Right hindlimb (tissue), 1 donor: ENCODE measurements at places on chromosomes 11 and 22.

GRCh38 chr22:37165066-37165465, 15.3 kb upstream of the IL2RB start:
- DNase-seq = no peak

DNA sequence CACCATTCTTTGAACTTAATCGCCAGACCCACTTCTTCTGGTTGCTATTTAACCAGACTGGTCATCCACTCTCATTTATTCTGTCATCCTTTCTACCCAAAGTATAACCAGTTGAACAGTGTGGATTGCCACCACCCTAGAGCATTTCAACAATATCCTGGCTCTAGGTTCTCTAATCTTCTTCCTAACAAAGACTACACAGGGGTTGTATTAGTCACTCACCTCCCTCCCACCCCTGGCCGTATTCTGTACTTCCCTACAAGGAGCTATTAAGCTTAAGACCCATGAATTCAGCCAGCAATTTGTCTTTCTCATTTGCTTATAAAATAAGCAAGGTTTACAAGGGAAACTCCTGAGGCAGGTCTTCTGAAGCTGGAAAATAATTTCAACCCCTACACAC, 46.9 kb upstream of the CEP126 start:
- DNase-seq = no peak

DNA sequence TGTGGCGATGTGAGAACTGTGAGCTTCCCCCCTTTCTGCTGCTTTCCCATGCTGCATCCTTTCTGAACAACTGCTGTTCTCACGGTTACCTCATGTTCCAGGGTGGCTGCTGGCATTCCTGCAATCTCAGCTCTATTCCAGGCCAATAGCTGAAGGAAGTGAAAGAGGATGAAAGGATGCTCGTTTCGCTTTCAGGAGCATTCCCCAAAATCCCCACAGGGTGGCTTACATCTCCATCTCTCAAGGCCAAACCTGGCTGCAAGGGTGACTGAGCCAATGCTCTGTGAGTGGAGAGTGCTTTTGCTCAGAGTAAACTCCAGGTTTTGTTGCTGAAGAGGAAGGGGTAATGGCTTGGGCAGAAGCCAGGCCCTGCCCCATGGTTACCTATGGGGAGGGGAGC, 848.2 kb downstream of the BRD1 start:
- DNase-seq = no peak

- DNase-seq = no peak
These were observed 5.1 kb downstream of the APBB1 start for GRCh38 chr11:6413791-6414201.

- DNase-seq = no peak
These were observed 4.5 kb downstream of the MPPED2 start for GRCh38 chr11:30581675-30582074.

DNA sequence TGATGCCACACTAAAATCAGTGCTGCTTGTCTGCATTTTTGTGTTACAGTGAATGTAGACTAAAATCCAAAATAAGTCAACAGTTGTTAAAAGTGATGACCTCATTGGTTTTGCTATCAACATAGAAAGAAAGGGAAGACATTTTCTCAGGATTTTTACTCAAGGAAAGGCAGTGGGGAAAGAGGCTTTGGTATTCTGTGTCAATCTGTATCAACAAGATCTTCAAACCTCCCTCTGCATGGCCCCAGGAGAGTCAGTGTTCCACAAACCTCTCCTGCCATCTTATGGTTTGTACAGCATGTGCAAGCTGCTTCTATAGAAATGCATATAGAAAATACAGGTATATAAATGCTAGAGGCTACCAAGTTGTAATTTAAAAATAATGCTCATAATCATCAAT, 13.8 kb upstream of the OR51M1 start:
- no peak for DNase-seq

GRCh38 chr11:83855237-83855636, 569.1 kb upstream of the CCDC90B start:
- DNase-seq = no peak

DNA sequence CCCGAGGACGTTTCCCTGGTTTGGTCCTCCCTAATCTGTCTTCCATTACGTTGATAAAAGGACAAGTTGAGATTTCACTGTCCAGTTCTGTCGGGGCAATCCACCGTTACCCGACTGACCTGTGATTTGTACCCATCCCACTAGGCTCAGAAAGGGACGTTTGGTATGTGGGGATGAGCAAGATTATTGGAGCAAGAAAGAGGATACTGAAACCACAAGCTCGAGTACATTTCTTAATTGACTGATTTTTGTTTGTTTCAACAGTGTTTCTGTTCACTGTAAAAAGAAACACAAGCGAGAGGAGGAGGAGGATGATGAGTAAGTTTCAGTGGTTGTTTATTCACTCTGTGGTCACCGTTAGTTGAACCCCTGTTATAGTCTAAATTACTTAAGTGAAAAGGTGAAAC, 969 bp downstream of the CCDC117 start:
- no peak for DNase-seq

DNA sequence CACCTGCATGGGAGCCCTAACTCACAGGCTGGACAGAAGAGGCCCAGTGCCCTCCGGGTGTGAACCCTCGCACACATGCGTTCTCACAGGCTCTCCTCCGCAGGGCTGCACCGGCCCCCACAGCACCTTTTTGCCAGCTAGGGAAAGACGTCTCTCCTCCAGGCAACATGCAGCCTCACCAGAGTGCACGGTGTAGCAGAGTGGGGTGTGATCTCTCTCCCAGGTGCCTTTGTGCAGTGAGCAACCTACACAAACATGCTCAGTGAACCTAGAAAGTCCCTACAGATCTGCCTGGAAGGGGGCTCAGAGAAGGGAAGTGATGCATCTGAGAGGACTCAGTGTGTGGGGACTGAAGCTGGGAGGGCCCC, 3.7 kb upstream of the CARNS1 start:
- no peak for DNase-seq

DNA sequence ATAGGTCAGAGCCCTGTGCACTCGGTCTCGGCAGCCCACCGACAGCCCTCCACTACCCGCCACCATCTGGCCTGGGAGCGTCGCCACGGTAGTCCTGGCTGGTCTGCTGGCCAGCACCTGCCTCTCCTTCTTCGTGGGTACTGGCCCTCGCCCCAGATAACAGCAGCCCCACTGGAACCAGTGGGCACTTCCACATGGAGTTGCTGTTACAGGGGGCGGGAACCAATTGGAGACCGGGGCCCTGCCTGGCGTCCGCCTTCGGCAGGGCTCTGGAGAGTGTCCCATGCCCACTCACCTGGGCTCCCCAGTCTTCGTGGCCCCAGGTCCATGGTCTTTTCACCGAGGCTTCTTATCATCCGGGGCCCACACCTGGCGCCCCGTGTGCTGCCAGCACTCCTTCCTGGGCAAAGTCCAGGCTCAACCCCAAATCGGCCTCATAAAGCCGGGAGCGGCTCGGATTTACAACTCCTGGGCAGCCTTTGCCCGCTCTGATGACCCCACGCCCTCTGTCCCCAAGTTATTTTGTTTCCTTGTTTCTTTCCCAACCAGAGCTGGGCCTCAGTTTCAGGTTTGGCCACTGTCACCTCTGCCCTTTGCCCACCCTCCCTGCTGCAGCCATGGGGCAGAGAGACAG, 12.9 kb upstream of the EHD1 start:
- DNase-seq = no peak

DNA sequence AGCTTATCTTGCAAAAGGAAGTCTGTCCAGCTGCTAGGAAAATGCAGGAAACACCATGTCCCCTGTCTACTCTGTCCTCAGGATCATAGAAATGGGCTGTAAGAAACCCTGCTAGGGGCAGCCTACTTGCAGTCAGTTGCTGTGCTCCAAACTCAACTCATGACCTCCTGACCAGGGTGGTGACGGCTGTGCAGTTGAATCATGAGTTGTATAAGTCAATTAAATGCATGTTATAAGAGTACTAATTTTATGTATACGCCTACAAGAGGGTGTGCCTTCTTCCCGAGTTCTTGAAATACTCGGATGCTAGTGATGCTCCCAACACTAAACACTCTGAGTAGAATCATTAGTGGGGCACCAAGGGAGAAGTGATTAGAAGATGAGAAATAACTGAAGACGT, 776.4 kb downstream of the OPCML start:
- DNase-seq = no peak

GRCh38 chr11:131658952-131659351, 288.5 kb downstream of the NTM start:
- DNase-seq = no peak

DNA sequence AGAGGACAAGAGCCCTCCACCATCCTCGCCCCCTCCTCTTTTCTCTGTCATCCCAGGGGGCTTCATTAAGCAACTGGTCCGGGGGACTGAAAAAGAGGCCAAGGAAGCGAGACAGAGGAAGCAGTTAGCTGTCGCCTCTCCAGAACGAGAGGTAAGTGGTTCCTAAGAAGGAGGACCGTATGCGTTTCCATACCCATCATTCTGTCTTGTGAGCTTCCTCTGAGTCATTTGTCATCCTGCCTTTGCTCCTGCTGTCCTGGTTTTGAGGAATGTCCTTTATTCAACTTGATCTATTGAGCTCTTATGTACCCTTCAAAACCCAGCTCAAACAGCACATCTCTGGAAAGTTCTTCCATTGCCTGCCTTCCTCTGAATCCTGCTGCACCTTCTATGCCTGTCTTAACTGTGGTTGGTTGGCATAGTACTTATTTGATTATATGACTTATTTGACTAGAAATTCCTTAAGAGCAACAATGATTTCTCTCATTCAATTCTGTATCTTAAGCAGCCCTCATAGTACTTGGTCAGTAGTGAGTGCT, 21.3 kb downstream of the MYO18B start:
- DNase-seq = no peak

GRCh38 chr22:42258126-42258525, 12.3 kb downstream of the TCF20 start:
- no peak for DNase-seq

GRCh38 chr22:29772170-29772641, 5.0 kb downstream of the UQCR10 start:
- DNase-seq = peak; percentile 61

DNA sequence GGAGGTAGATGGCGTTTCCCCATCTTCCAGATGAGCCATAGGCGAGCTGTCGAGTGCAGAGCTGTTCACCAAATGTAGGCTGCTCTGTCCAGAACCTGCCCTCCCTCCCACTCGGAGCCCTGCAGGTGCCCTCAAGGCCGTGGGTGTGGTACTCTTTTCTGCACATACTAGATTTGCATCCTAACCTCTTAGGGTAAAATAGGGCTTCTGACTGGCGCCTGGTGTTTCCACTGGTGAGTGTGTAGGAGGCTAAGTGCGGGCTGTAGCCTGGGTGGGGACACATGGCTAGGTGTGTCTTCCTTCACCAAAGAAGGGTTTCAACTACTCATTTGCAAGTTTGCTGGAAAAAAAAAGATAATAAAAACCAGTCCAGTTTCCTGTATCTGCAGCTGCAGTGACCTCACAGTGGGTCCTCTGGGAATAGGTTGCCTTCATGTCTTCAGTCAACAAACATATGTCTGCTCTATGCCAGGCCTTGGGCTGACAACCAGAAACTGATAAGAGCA, 8.5 kb downstream of the BIK start:
- no peak for DNase-seq

DNA sequence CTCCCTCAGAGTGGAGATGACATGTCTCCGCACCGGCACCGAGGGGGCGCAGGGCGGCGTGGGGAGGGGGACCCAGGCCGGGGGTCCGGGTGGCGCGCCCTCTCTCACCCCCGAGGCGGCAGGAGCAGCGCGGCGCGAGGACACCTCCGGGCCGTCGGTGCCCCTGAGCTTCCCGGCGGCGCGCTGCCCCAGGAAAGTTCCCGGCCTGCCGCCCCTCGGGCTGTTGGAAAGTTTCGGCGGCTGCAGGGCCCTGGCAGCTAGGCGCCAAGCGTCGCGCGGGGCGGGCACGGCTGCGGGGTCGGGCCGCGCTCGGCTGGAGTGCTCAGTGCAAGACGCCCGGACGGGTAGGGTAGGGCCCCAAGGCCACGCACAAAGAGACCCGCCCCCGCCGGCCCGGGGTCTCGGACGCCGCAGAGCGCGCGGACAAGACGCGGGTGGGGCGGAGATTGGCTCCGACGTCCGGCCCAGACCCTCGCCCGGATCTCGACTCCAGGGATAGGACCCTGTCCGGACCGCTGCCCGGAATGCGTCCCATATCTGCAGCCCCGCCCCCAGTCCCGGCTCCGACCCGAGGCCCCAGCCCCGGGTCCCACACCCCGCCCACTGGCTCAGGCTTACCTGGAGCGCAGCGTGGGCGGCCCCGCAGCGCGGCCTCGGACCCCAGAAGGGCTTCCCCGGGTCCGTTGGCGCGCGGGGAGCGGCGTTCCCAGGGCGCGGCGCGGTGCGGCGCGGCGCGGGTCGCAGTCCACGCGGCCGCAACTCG, 471 bp downstream of the ARVCF start:
- DNase-seq = peak; percentile 51

GRCh38 chr11:126897430-126897829, 103.1 kb downstream of the KIRREL3 start:
- no peak for DNase-seq

DNA sequence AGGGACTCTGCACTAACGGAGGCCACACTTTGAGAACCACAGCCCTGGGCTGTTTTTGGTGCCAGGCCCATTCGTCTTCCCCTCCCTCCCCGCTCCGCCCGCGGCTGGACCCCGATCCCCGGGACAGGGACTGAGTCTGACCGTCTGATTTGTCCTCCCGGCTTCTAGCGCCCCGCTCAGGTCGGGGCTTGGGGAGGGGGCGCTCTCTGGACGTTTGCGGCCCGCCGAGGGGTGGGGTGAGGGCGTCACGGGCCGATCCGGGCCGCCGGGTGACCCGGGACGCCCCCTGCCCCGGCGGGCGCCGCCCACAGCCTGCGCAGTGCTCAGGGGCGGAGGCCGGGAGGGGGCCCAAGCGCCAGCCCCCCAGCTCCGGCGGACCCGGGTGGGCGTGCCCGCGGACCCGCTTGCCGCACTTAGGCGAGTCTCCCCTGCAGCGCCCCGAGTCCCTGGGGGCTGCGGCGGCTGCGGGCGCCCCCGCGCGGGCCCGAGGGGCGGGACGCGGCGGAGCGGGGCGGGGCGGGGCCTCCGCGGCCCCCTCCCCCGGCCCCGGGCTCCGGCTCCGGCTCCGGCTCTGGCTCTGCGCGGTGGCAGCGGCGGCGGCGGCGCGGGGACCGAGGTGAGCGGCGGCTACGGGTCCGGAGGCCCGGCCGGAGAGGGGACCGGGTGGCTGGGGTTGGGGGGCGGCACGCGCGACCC, 33.7 kb upstream of the PRR5 start:
- DNase-seq = peak; percentile 73

DNA sequence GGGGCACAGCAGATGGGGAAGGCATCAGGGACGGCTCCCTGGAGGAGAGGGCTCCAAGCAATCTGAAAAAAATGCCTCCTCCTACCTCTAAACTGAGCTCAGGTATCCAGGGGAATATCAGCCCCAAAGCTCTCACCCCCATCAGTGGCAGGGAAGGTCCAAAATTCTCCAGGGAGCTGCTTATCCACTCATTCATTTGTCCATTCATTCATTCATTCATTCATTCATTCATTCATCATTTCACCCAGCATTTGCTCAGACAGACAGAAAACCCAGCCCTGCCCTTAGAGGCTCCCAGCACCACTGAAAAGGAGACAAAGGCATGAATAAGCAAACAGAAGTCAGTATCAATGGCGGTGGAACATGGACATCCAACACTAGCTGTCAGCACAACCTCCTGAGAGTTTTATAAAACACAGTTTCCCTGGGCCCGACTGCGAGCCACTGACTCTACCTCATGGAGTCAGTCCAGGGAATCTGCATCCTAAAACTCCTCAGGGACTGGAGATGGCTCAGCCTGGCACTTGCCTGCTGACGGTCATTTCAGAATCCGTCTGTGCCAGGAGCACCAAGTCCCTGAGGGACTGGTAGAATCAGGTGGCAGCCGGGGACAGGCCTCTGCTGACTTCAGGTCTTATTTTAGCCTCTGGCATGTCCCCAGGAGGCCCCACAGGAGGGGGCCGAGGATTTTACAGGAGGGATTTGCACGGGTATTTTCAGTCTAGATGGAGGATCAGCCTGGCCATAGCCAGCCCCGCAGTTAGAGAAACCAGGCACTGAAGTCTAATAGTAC, 164.6 kb downstream of the MN1 start:
- DNase-seq = no peak

- DNase-seq = no peak
These were observed 201.4 kb downstream of the ADAMTS15 start for GRCh38 chr11:130649801-130650200.
